Activated CD8-positive, alpha-beta memory T cell treated with anti-CD3 and anti-CD28 coated beads for 36 hours (primary cell): ENCODE measurements at places on chromosomes 4 and X. TPM values are rescaled to one million over a fixed set of nuclear protein-coding genes. Genes with fewer than 3 reads are reported as not detected.

Gene EFHC2
- total RNA-seq: not detected

Gene MAGEA9
- total RNA-seq: not detected

Gene PDGFRA
- total RNA-seq: not detected

Gene DGKK
- total RNA-seq: not detected

Gene PGAM4
- 0.40 TPM for total RNA-seq

Gene VEGFD
- not detected for total RNA-seq

Gene SPANXN3
- total RNA-seq: not detected

Gene DCAF12L2
- not detected for total RNA-seq

Gene GALNT7
- 18.3 TPM for total RNA-seq
